A172 (cell line): ENCODE measurements at places on chromosomes 6 and 20. TPM values are rescaled to one million over a fixed set of nuclear protein-coding genes. Genes with fewer than 3 reads are reported as not detected.
A peak's percentile ranks its signal among the peaks of the same experiment; 100 is the strongest.

The VSX1 gene
- 0.10 TPM in 1 of 2 replicates, not detected in the other for total RNA-seq

DNA sequence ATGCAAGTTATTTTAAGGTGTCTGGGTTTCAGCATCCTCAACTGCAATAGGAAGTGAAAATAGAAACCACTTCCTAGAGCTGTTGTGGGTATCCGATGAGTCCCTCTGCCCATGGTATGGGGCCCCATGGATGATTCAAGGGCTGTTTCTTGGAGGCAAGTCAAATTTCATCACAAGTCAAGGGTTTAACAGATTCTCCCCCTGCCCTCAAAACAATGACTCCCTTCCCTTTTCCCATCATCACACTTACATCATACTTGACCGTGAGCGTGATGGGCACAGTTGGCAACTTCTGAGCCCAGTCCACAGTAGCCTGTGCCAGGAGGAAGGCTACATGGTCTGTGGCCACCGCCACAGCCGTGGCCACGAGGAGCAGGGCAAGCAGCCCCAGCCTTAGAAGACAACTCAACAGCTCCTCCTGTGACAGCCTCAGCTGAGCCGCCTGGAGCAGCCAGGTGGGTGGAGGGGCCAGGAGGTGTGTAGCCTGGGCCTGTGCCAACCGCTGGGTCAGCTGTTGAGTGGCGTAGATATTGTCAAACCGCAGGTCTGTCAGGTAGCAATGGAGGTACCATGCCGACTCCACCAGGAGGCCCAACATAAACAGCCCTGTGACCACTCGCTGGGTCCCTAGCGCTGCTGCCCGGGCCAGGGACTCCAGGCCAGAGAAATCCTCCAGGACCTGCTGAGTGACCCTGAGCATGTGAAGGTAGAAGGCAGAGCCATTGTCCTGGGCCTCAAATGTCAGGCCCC is 5.2 kb downstream of the OCSTAMP start:
- no peak for DNase-seq

DNA sequence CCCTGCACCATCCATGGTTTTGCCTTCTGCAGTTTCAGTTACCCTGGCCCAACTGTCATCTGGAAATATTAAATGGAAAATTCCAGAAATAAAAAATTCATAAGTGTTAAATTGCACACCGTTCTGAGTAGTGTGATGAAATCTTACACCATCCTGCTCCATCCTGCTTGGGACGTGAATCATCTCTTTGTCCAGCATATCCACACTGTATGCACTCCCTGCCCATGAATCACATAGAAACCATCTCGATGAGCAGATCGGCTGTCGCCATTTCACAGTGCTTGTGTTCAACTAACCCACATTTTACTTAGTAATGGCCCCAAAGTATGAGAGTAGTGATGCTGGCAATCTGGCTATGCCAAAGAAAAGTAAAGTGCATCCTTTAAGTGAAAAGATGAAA is 105.9 kb upstream of the ID4 start:
- peak; percentile 86 for DNase-seq

GRCh38 chr6:52616059-52616690 is 39.3 kb upstream of the TRAM2 start:
- no peak for DNase-seq

- DNase-seq, result no peak
These were observed 278.0 kb downstream of the BMP7 start for GRCh38 chr20:56988446-56988845.

- DNase-seq, result no peak
These were observed 256.8 kb downstream of the PHACTR1 start for GRCh38 chr6:12973386-12973785.

- DNase-seq, result peak; percentile 69
These were observed 28.4 kb downstream of the IL20RA start for GRCh38 chr6:137016356-137016755.

The BPIFB1 gene
- total RNA-seq, result not detected in 2 replicates

The RBBP8NL gene
- total RNA-seq, result not detected in 2 replicates

- no peak for DNase-seq
These were observed 114.0 kb upstream of the FKBP1C start for GRCh38 chr6:63097222-63097621.

The TRERF1 gene
- total RNA-seq, result 3.4 and 3.5 TPM in 2 replicates

DNA sequence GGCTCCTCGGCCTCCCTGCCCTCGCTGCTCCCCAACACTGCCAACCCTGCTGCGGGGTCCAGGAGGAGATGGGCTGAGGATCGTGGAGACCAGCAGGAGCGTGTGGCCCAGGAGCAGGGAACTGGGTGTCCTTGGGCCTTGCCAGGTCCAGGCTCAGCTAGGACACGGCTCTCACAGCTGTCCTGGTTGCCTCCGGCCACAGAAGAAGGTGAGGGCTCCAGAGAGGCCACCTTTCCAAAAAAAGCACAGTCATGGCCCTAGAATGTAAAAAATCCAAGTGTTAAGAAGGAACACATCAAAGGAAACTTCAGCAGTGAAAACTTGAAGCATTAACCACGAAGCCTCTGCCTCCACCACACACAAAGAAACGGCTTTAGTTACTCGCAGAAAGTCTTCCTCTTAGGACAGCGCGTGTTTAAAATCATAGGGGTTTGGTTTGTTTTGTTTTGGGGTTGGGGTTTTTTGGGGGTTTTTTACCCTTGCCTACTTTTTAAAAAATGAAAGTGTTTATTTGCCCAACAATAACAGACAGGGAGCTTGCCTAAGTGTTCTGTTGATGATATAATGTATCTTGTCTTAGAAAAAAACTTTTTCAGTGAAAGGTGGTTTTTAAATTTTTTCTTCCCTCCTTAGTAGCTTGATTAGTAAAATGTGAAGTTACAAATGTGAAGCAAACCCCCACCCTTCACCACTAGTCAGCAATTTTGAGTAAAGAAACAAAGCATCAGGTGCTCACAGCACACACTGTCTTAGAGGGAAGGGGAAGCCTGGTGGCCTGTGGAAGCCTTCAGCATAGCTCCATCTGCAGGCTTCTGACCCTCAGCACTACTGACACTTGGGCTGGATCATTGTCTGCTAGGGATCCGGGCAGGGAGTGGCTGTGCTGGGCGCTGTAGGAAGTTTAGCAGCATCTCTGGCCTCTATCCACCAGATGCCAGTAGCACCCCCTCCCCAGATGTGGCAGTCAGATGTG is 60.0 kb downstream of the PTPN1 start:
- DNase-seq, result peak; percentile 66

GRCh38 chr6:137266309-137266586 is 47.1 kb upstream of the IFNGR1 start:
- no peak for DNase-seq

The OR2J3 gene
- total RNA-seq, result not detected in 2 replicates

- DNase-seq, result no peak
These were observed 657 bp downstream of the EMILIN3 start for GRCh38 chr20:41365777-41366545.

The GCNT2 gene
- 16.6 and 19.3 TPM in 2 replicates for total RNA-seq

DNA sequence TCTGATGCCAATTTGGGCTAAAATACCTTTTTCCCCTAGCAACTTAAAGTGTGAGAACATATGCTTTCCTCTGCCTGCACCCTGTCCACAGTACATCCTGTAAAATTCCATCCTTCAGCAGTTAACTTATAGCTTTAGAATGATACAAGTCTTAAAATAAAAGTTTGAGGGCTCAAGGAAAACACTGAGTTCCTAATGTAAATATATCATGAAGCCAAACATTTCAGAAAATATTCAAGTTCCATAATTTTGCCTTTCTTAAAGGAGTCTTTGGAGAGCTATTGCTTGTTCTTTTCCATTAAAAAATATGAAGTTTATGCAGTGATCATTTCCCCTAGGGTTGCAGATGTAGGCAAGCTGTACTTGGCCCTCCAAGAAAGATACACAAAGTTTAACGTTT is 303.8 kb downstream of the COL12A1 start:
- DNase-seq, result no peak

DNA sequence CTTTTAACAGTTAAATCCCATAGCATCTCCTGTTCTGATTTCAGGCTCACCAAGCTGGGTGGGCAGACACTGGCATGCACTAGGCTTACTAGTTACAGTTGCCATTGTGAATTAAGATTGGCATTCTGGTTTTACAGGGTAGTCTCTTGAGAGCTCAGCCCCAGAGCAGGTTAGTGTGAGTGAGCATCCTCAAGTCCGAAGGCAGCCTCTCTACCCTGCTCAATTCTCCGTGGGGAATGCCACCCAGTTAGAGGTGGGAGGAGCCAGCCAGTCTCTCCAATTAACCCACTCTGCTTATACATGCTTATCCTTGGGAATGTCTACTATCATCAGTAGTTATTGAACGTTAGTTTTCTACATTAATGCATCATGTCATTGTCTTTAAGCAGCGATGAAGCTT is 8.9 kb upstream of the OGFRL1 start:
- no peak for DNase-seq

The DSP gene
- total RNA-seq, result 39.5 and 40.9 TPM in 2 replicates

DNA sequence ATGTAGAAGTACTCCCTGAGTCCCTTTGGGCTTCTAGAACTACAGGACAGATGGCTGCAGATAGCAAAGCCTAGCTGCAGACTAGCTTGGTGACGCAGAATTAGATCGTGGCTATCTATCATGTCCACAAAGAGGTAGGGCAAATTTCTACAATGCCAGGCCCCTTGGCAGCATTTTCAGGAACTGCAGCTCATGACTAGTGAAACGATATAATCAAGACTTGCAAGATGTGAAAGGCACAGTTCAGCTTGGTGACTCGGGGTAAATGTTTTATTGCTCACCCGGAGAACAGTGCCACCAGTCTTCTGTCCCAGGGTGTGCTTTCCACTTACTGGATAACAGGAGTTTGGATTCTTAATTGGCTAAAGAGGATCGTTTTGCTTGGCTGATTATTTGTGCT is 108.7 kb upstream of the LY86 start:
- DNase-seq, result no peak

The SLC17A3 gene
- total RNA-seq, result not detected in 2 replicates

The TFAP2C gene
- total RNA-seq, result 1.9 and 2.0 TPM in 2 replicates

- peak; percentile 38 for DNase-seq
These were observed 4.6 kb downstream of the OR2H2 start for GRCh38 chr6:29589423-29590048.

The ELOVL2 gene
- 9.4 and 10.5 TPM in 2 replicates for total RNA-seq

DNA sequence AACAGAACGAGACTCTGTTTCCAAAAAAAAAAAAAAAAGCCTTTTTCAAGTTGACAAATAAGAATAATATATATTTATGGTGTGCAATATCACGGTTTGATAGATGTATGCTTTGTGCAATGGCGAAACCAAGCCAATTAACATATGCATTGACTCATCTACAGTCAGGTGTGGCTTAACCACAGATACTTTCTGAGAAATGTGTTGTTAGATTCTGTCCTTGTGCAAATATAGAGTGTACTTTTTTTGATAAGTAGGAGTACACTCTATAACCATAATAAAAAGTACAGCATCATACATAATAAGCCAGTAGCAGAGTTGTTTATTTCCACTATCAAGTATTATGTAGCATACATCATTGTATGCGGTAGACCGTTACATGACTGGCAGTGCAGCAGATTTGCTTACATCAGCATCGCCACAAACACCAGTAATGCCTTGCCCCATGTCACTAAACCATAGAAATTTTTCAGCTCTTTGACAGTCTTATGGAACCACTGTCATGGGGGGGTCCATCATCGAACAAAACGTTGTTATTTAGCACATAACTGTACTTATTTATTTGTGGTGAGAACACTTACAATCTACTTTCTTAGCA is 59.2 kb downstream of the TMEM170B start:
- no peak for DNase-seq

The CRIP3 gene
- not detected in 2 replicates for total RNA-seq

GRCh38 chr20:52049001-52049731 is 142.4 kb downstream of the ZFP64 start:
- DNase-seq, result peak; percentile 36

DNA sequence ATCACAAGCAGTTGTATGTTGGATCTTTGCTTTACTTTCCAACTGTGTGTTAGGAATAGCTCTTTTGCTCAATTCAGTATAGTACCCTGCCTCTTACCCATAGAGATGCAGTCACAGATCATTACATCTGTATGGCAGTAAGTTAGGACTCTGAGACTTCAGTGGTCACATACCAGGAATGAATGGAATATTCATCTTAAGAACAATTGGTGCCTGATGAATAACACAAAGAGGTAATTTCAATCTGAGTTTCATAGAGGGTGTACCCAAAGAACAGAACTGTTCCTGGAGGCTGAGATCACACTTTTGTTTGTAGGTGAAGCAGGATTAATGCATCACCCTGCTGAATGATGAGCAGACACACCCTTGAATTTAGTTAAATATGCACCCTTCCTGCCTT is 28.7 kb upstream of the KIF13A start:
- DNase-seq, result no peak

The TAGAP gene
- total RNA-seq, result not detected in 2 replicates

DNA sequence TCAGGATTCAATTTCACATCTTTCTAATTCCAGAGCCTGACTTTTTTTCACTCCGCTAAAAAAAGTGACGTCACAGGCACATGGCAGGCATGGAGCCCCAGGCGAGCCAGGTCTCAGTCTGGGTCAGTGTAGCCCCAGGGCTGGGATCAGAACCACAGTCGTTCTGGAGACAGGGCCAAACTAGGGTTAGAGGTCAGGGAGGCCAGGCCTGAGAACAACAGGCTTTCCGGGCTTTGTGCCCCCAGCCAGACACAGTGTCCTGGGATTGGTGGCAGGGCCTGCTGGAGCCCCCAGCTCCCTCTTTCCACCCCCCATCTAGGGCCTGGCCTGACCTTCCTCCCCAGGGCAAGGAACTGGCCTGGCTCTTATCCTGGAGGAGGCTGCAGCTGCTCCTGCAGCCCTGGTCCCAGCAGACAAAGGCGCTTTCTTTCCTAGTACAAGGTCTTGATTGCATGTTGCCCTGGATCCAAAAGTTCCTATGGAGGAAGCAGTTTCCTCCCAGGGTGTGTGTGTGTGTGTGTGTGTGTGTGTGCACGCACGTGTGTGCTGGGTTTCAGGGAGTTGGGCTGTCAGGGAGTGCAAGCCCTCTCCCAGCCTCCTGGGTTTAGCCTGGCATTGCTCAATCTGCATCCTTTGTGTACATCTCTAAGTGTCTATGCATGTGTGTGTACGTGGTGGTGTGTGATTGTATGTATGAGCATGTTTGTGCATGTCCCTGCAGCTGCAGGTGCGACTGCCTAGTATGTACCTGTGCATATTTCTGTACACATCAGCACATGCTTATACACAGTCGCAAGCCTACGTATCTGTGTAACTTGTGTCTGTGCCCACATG is 26.5 kb upstream of the EMILIN3 start:
- DNase-seq, result no peak

The TSPO2 gene
- not detected in 2 replicates for total RNA-seq

DNA sequence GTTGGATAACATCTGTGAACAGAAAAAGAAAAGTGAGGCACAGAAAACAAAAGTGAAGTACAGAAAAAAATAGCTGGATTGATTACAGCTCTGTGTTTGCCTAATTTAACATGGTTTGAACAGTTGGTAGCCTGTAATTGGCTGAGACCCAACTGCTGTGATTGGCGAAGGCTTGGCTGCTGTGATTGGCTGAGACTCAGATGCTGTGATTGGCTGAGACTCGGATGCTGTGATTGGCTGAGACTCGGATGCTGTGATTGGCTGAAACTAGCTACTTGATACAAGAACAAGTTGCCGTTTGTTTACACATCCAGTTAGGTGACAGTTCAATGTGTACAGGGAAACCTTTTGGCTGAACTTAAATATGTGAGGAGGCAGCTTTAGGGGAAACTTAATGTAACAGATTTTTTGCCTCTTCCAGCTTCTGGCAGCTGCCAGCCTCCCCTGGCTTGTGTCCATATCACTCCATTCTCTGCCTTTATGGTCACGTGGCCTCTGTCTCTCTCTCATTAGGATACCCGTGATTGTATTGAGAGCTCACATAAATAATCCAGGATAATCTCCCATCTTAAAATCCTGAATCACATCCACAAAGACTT is 223.4 kb upstream of the FOXA2 start:
- DNase-seq, result no peak

- no peak for DNase-seq
These were observed 51.3 kb upstream of the GLP1R start for GRCh38 chr6:38997128-38997761.
